ENCODE measurements at places on chromosomes 5 and 9.

GRCh38 chr5:115738830-115739229, 77.6 kb downstream of the CDO1 start:
- DNase-seq = no peak

DNA sequence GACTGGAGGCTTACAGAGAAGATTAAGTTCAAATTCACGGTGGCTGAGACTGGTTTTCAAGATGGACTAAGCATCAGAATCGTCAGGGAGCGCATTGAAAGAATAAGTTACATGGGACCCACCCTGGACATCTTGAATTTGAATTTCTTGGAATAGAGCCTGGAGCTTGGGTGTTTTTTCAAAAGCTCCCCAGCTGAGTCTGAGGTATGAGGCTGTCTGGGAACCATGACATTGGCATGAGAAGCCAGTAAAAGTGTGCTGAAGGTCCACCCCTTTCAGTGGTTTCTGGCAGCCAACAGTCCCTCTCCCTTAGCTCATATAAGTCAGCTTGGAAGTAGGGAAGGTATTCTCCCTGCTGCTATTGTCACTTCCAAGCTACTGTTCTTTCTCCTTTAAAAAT, 97.8 kb downstream of the MAST4 start:
- DNase-seq = no peak

DNA sequence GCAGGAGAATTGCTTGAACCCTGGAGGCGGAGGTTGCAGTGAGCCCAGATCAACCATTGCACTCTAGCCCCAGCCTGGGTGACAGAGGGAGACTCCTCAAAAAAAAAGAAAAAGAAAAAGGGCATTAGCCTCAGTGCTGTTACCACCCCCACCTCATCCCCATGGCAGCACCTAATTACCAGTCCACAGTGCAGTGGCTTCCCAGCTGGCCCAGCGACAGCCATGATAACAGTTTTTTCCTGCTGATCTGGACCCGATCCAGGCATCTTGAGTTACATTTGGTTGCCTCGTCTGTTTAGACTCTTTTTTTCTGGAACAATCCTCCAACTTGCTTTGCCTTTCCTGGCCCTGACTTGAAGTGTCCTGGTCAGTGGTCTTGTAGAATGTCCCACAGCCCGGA, 24.4 kb downstream of the NCS1 start:
- no peak for DNase-seq

- no peak for DNase-seq
These were observed 67.4 kb downstream of the ROR2 start for GRCh38 chr9:91882627-91883026.

DNA sequence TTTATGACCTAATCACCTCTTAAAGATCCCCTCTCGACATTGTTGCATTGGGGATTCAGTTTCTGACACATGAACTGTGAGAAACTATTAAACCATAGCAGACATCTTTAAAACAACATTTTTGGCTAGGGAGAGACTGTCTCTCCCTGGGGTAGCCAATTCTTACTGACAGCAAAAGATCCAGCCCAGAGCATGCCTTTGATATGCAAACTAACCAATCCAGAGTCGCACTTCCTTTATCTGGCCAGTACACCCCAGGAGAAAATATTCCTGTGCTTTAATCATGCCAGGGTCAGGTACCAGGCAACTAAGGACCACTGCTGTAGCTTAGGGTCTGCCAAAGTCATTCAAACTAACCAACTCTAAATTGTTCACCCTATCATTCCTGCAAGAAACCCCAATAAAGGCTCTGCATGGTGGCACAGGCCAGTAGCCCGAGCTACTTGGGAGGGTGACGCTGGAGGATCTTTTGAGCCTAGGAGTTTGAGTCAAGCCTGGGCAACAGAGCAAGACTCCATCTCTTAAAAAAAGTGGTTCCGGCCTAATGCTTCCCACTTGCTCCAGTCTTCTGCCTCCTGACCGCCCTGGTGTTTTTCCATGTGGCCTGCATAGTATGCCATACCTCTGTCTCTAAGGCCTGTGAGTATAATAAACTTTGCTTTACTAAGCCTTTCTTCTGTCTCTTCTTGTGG, 62.3 kb upstream of the DAPK1 start:
- no peak for DNase-seq
